ENCODE measurements at places on chromosomes 1 and 21.
A peak's percentile ranks its signal among the peaks of the same experiment; 100 is the strongest.

DNA sequence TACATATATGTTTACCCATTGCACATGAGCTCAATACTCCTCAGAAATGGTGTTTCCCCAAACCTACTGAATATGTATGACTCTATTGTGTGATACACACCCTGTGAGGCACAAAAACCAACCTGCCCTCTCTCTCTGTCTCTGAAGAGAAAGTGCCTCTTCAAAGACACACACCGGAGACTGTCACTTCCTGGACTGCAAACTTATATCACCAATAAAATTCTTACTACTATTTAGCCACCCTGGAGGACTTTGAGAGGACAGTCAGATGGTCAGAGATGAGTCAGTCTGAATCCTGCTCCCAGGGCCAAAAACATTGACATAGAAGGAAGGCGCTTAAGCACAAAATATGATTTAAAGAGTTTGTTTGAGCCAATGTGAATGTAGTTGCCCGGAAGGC lies 110.4 kb downstream of the PPIAL4G start:
- DNase-seq: peak; percentile 67

- no peak for DNase-seq
These were observed 5.7 kb downstream of the ADGRL2 start for GRCh38 chr1:81806432-81806770.

GRCh38 chr1:195958131-195958530 lies 650.1 kb downstream of the KCNT2 start:
- no peak for DNase-seq

GRCh38 chr1:23459338-23459757 lies 24.6 kb downstream of the ASAP3 start:
- no peak for DNase-seq

GRCh38 chr1:104266612-104267011 lies 516.9 kb downstream of the AMY1C start:
- no peak for DNase-seq

GRCh38 chr1:41631154-41631553 lies 146.7 kb upstream of the EDN2 start:
- no peak for DNase-seq

DNA sequence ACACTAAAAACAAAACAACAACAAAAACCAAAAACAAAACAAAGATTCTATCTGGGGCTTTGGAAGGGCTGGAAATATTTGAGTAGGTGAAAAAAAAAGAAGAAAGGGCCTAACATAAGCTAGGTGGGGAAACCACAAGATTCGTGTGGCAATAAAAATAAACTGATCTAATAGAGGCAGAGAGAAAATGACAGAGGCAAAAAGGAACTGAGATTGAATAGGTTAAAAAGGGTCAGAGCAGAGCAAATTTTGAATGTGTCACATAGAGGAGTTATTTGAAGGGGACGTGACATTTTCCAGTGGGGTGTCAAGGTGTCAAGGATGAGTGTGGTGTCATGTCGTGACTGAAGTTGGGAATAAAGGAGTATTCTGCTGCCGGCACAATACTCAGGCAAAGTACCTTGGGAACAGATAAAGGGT lies 65.2 kb upstream of the RALGPS2 start:
- DNase-seq: no peak

DNA sequence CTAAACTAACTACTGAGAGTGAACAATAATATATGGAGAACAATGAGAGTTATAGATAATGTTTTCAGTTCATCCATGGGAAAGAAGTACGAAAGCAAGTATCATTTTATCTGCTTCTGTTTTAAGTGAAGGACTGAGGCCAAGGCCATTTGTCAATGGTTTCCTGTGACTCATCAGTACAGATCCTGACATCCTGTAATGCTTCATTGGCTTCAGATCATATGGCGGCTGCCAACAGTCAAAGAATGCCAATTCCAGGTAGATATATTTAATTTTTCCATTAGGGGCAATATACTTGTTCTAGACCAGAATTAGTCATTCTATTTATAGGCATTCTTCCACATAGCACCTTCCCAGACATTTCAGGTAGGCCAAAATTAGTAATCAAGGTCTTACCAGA lies 97.3 kb downstream of the USH2A start:
- DNase-seq: no peak

- DNase-seq: peak; percentile 28
These were observed 76.8 kb downstream of the SLC45A1 start for GRCh38 chr1:8394456-8395321.

GRCh38 chr1:148263128-148263905 lies 111.2 kb upstream of the NBPF11 start:
- DNase-seq: peak; percentile 44

DNA sequence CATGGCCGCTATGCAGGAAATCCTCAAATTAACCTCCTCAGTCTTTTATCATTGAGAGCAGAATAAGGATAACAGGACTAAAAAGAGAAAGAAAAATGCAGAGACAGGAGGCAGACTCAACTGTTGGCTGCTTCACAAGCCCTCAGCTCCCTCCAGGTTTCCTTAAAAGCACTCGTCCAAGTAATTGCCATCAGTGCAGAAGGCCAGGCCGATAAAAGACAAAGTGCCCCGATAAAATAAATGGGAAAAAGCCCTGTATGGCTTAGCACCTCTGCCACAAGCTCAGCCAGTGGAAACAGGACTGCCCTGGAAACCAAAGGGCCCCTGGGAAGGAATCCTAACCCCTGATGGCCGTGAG lies 8.1 kb downstream of the S100A6 start:
- no peak for DNase-seq

DNA sequence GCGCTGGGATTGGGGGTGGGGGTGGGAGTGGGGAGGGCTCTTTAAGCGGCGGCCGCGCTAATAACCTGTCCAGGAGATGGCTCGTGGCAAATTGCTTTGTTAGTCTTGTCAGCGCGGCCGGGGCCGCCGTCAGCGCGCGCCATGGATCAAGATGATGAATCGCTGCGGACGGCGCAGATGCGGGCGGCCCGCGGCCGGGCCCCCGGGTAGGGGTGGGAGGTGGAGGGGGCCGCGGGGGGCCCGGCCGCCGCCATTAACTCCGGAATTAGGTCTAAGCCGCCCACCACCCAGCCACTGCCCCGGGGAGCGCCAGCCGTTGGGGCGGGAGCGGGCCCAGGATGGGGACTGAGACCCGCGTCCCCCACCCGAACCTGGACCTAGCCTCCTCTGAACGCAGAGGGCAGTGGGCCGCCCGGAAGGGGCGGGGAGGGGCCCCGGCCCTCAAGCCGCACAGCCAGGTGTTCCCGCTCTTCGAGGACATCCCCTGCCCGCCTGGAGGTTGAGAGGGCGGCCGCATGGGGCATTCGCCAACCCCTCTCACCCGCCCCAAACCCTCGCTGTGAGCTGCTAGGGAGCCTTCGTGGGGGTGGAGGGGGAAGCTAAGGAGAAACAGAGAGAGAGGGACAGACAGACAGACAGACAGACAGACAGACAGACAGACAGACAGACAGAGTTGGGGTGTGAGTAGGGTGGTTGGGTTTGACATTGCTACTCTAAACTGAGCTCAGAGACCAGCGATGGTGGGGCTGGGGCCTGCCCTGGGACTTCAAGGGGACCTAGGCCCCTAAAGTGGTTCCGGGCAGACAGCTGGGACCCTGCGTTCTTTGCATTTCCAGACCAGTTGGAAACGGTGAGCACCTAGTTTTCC lies 3.8 kb upstream of the DMBX1 start:
- DNase-seq: no peak

DNA sequence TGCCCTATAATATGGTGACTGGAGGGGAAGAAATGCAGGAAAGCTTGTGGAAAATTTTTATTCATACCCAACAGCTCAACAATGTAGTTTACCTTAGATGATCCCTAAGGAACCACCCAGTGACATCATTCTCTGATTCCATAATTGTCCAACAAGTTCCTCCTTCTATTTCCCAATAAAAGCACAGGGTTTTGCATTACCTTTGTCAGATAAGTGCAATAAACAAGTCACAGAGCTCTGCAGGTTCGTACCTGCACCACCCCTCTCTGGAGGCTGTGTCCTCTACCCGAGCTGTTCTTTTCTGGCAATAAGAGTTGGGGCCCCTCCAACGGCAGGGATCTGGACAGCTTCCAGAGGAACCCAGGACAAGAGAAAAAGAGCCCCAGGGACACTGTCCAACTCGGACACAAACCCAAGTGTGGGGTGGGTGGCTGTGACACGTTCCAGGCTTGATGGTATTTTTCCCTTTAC lies 38.8 kb downstream of the RCAN1 start:
- no peak for DNase-seq

DNA sequence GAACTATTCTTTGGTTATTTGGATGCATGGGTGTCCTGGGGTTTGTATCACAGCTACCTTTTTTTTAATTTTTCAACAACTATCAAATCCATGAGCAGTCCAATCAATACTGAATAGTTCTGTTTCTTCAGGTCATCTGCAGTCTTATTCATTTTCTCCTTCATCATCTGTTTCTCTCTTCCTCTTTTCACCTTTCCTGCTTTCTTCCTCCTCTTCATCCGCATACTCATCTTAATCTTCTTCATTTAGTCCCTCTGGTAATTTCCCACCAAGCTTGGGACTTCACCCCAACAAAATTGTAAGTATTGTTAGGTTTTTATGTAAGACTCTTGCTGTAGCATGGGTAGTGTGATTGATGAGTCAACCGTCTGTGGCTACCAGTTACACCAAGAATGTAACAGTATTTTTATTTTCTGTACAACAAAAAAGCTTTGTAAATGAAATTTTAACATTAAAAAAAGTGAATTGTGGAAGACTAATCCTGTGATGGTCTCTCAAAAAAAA lies 184.1 kb upstream of the RNPC3 start:
- no peak for DNase-seq

DNA sequence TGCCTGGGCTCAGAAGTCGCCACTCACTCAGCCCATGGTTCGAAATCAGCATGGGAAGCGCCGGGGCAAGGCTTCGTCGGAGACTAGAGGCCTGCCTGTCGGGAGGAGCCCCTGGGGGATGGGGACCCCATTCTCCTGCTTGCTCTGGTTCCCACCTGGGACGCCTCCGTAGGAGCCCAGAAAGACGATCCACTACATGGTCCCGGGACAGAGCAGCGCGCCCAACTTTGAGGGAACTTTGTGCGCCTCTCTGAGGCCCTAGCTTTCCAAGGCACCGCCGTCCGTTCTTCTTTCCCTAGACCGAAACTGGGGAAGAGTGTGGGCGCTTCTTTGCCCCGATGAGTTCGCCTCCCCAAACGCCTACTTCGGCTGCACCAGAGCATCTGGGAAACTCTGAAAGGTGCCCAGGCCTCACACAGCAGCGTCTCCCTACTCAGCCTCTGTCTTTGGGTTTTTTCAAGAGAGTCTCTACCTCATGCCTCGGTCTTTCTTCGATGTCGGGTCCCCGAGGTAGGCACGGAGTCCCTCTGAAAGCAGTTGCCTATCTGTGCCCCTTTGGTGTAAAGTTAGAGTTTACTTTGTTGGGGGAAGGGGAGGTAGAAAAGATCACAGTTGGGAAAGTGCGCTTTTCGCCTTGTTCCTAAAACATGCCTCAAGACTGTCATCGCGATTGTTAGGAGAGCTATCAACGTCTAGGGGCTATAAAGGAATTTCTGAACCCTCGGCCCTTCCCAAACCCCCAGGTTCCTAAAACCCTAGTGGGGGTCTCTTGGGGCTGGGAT lies 14.0 kb downstream of the NR5A2 start:
- DNase-seq: no peak

DNA sequence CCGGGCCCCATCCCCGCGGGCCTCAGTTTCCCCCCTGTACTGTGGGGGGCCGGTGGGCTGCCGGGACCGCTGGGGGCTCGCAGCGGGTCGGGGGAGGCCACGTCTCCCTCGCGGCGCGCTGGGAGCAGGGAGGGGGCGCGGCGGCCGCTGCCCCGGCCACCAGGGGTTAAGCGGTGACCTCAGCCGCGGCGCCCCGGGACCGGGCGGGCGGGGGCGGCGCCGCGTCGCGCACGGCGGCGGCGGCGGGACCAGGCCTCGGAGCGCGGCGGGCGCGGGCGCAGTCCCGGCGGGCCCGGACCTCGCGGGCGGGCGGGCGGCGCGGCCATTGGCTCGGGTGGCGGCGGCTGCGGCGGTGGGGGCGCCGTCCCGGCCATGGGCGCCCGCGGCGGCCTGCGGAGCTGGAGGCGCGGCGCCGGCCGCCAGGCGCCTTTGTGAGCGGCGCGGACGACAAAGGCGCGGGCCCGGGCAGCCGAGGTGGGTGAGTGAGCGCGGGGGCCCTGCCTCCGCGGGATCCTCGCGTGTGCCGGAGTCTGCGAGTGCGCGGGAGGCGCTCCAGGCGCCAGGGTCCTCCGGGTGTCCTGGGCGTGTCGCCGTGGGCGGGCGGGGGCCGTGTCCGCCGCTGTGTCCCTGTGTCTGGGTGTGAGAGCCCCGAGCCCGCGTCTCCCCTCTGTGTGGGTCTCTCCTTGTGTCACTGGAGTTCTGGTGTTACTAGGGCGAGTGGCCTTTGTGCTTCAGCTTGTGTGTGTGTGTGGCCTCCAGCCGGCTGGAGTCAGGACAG lies at the start of gene ARHGEF10L:
Gene ARHGEF10L (plus strand): TSS at position 222 of the 778 bp plus-strand sequence. CDS start 40,898 bp downstream, outside the sequence.
- DNase-seq: no peak

DNA sequence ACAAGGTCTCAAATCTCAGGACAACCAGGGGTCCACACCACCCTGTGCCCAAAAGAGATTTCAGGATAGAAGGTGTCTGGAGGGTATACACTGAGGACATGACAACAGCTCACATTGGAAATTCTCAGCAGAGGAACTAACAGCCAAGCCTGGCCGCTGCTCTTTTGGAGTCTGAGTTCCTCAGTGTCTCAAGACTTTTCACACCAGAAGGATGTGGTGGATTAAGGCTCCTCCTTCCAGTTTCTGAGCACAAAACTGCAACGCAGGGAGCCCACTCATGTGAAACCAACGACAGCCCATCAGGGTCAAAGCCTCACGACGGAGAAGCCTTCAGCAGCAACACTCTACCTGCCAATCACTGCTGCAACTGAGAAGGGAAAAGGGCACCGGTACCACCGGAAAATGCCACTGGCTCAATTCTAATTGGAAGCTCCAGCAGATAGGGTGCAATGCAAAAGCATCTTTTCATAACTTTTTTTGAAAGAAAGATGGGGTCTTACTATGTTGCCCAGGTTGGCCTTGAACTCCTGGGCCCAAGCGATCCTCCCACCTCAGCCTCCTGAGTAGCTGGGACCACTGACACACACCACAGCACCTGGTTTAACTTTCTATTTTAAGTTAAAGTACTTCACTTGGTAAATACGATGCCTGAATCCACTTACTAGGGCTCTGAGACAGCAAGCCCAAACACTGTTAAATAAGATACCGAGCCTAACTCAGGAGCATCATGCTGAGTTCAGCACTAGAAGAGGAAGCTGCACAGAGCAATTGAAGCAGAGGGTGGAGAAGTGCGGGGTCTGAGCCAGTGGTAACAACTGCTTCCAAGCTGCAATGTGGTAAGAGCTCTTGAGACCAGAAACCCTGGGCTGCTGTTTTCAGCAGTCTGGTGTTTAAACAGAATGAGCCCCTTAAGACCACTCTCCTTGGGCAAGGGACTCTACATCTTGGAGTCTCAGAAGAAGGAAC lies 7.8 kb downstream of the CAPZB start:
- peak; percentile 38 for DNase-seq

DNA sequence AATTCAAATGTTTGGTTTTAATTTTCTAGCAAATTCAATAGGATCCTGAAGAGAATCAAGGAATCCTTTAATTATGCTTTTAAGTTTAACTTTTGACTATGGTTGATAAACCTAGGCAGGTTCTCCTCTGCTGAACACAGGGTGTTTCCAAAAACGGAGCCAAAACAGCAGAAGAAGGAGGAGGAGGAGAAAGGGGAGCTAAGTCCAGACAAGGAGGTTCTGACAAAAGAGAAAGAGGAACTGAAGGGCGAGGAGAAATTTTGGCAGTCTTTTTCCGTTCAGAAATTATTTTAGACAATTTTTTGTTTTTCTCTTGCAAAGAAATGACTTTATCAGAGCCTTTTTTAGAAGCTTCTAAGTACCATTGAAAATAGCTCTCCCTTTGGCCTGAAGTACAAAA lies 33.2 kb upstream of the FNBP1L start:
- no peak for DNase-seq

All from CD4-positive, alpha-beta T cell treated with Interleukin-6 for 4 hours (primary cell).